Tibial artery (tissue), 4 donors: ENCODE measurements at places on chromosomes 13 and 19.
A peak's percentile ranks its signal among the peaks of the same experiment; 100 is the strongest.

GRCh38 chr19:29680447-29680846 lies 15.2 kb downstream of the PLEKHF1 start:
- no peak for DNase-seq

DNA sequence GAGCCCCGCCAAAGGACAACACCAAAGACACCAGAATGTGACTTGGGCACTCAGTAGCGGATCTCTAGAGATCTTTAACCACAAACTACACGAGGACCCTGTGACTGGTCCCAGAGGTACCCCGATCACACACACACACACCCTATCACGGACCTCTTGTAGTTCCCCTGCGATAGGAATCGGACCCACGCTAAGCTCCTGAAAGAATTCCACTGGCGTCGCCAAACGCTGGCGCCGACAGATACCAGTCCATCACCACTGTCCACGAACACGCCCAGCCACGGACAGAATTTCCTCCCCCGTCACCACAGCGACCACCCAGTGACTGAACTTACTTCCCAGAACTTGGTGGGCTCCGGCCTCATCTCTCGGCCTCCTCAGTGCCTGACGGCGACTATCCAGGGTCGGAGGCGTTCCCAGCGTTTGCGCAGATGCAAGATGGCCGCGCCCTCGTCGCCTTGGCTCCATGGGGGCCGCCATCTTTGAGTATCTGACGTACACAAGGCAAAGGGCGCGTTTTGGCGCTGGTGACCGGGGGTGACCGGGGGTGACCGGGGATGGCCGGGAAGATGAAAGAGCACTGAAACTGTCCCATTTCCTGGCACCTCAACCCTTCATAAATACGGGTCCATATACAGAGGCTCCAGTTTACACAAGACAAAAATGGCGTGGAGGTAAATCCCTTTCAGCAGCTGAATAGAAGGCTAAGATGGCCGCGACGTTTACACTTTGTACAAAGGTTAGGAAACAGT lies at the start of gene ZNF615:
Gene ZNF615, minus strand, starts transcription at position 406 of the 752 bp plus-strand sequence. CDS start 4,500 bp downstream, outside the sequence.
- peak; percentile 92 for DNase-seq

GRCh38 chr19:12778017-12778904 lies 2.9 kb upstream of the HOOK2 start:
- DNase-seq: peak; percentile 88

DNA sequence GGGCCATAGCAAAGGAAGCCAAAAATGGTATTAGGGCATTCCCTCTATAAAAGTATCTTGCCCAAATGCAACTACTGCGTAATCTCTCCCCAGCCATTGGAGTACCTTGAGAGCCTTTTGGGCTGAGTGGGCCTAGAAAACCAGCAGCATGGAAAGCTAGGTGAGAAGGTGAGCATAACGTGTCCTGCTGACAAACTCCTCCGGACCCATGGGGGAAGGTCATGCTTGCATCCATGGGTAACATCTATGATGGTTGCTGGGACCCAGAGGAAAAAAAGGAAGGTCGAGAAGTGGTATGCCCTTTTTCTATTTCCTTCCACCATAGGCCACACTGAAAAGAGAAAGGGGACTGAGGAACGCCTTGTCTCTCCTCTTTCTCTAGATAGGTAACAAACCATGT lies 57.4 kb downstream of the ZNF728 start:
- no peak for DNase-seq

DNA sequence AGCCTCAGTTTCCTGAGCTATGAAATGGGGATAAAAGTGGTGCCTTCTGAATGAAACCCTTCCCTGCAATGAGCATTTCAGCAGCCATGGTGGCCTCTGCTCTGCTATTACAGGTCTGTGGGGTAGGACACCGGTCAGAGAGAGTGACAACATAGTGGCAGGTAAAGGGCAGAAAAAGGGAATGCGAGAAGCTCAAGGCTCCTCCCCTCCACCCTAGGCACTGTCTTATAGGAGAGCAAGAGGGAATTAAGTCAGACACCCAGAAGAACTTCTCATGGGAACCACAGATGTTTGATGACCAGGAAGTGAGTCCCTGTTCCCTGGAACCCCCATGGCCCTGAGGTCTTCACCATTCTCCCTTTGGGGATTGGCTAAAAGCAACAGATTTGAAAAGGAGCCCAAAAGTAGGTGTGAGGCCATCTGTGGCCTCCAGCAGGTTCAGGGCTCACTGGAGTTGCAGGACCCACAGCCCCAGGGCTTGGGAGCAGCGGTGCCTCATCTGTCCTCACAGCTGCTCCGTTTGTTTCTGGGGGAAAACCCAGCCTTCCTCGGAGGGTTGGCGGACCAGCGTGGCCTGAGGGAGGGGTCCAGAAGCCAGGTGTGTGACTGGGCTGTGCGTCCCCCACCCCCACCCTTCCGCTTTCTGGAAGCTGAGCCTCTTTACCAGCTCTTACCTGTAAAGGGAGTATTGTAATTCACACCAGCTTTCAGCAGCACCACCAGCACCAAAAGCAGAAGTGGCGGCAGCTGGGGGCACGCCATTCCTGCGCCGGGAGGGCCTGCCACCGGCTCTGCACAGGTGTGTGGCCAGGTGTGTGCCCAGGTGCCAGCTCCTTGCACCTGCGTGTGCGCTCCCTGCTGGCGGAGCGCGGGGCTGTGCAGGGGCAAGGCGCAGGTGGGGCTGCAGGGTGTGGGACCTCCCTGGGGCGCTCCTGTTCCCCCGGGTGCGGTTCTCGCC lies 19.4 kb downstream of the IQCN start:
- no peak for DNase-seq

DNA sequence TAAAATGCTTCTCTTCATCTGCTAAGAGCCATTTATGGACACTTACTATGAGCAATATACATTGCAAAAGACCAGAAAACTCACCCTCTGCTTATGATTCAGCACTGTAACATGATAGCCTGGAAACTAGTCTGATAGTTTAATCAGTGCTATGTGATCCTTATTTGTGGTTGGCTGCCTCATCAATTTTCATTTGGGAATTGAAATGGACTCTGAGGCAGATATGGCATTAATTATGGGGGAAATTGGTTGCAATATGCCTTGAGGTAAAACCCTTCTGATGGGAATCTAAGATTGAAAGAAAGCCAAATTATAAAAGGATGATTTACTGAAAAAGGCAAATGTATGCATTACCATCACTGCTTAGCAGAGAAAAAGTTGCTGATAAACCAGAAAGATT lies 33.5 kb downstream of the FAM216B start:
- no peak for DNase-seq

DNA sequence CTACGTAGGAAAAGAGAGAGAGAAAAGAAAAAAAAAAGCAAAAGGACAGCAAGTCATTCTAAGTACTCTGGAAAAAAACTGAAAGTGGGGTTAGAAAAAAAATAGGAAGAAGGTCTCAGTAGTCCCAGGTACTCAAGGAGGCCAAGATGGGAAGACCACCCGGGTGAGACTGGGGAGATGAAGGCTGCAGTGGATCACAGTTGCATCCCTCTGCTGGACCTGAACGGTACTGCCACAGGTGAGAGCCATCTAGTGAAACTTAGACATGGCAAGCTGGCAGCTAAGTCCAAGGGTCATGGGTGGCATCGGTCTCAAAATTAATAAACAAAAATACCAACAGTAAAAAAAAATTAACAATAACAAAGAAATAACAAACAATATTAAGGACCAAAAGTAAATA lies 41.0 kb upstream of the ZNF91 start:
- DNase-seq: no peak

DNA sequence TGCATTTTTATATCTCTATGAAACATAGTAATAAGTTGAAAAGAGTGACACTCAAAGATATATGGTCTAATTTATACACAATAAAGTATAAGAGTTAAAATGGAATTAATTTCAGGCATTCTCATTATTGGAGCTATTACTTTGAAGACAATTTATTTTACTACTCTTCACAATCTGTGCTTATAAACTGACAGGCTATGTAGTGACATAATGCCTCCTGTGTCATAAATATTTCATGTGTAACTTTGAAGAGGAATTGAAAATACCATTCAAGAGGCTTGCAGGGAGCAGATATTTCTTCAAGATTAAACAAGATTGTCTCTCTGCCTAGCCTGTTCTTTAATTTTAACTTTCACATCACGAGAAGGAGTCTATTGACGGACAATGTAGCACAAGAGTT lies 1881.5 kb upstream of the PCDH20 start:
- DNase-seq: no peak

DNA sequence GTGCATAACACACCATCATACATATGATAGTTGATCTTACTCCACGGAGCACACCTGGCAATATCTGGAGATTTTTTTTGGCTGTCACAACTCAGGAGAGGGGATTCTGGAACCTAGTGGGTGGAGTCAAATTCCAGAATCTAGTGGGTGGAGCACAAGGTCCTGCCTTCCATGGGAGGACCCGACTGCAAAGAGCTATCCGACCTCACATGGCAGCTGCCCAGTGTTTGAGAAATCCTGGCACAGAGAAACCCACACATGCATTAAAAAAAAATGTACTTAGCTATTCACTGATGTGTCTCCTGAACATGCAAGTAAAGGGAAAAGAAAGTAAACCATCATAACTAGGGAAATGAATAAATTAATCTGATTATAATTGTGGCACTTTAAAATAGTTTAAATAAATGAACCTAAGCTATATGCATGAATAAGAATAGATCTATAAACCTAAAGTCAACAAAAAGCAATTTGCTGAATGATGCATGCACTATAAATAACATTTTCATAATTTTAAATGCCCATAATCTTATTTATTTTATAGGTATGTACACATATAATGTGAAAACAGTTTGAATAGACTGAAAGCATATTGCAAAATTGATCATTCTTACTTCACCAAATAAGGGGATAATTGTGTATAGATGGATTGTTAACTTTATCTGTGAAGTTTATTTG lies 300.3 kb downstream of the MYO16 start:
- no peak for DNase-seq

DNA sequence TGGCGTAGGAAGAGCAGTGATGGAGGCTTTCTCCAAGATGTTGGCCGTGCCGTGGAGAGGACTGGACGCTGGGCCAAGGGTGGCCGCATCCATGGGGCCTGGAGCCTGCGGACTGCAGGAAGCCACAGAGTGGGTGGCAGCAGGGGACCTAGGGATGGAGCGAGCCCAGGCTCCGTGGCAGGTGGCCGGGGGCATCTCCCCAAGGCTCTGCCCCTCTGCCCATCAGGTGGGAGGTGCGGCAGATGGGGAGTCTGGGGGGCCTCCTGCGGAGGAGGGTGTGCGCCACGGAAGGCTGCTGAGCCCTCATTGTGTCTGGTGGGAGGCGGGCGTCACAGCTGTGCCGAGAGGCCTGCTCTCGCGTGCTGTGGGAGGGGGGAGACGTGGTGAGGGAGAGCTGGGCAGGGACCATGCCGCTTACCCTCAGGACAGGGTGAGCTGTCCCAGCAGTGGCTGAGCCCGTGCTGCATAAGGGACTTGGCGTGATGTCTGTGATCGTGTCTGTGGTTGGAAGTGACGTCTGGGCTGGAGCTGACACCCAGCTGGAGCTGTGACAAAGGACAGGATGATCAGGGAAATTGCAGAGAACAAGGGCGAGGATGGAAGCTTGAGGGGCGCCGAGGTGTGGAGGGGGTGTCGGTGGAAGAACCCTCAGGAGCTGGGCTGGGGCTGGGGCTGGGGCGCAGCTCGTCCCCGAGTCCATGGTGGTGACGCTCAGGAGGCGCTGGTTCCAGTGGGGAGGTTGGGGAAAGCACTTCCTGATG lies 13.4 kb downstream of the MCF2L start:
- DNase-seq: no peak

GRCh38 chr19:14979476-14980255 lies at the start of gene SLC1A6:
SLC1A6 (minus strand) TSS chr19:14979864; CDS start chr19:14972910, 6,954 bp downstream.
- DNase-seq: no peak

- DNase-seq: peak; percentile 79
Observed at GRCh38 chr19:10226376-10227025, 4.6 kb downstream of the S1PR2 start.

- no peak for DNase-seq
Observed at GRCh38 chr13:44013758-44014291, 134.1 kb downstream of the LACC1 start.

GRCh38 chr13:34465423-34465922 lies 476.6 kb upstream of the NBEA start:
- no peak for DNase-seq
